ENCODE measurements at places on chromosomes 3 and 15.

DNA sequence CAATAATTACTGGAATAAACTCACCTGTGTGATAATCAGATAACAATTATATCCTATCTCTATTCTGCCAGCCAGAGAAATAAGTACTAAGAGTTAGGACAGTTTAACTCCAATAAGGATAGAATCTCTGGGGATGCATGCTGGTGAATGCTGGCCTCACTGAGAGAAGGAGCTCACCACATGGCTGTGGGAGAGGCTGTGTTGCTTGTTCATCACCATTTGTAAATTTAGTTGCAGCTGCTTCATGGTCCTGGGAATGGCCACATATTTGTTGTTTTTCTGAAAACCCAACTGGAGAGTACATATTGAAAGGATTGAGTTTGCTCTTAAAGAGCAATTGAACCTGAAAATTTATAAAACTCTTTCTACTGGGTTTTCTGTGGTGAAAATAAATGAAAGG lies 207.3 kb downstream of the NECTIN3 start:
- no peak for DNase-seq

DNA sequence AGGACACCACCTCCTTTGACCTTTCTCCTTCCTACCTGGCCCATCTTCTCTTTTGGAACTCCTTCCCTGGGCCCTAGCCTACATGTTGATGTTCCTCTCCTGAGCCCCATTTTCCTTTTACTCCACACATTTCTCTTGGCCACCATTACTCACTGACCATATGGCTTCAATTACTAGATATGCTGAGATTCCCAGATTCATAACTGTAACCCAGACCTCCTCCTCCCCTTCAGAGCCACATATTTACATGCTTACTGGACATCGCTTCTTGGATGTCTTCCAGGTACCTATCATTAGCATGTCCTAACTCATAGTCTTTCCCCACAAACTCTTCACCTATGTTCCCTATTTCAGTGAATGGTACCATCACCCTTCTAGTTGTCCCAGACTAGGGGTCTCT lies 24.4 kb upstream of the TRIM59 start:
- DNase-seq = no peak

GRCh38 chr15:41872166-41872747 lies 21.6 kb downstream of the SPTBN5 start:
- DNase-seq = no peak

DNA sequence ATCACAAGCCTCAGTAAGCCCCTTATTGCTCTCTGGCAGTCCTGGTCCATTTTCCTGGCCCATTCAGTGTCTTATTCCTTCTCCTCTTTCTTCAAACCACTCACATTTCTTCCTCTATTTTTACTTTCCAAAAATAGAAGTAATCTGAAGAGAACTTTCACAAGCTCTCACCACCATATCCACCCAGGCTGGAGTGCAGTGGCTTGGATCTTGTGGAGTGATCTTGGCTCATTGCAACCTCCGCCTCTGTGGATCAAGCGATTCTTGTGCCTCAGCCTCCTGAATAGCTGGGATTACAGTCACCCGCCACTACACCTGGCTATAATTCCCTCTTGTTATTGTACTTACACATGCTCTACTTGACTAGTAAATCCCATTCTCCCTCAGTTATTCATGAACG lies 16.8 kb downstream of the ARMC8 start:
- DNase-seq = no peak

- no peak for DNase-seq
These were observed 60.3 kb upstream of the SMAD6 start for GRCh38 chr15:66641485-66642315.

- no peak for DNase-seq
These were observed at the start of gene CASR for GRCh38 chr3:122183521-122183892. Gene CASR (plus strand): TSS chr3:122183668. CDS start chr3:122254190, 70,522 bp downstream.

DNA sequence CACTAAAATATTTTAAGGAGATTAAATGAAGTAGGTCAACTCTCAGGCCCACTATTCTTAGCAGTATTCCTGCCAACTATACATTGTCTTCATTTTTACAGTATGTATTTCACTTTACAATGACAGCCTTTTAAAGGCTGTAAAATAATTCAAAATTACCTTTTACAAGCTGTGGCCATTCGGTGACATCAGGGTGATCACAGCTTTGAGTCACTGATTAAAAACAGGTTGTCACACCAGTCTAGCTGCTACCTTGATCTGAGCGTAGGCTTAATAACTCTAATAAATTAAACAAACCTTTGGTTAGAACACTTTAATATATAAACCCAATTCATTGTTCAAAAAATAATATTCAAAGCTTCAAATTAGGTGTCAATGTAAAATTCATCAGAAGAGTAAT lies 29.9 kb downstream of the UBE3A start:
- DNase-seq = no peak

GRCh38 chr15:101124731-101125451 lies 127.0 kb downstream of the CHSY1 start:
- DNase-seq = no peak

All from CD8-positive, alpha-beta memory T cell (primary cell).